ENCODE measurements at places on chromosomes 6 and 20.

DNA sequence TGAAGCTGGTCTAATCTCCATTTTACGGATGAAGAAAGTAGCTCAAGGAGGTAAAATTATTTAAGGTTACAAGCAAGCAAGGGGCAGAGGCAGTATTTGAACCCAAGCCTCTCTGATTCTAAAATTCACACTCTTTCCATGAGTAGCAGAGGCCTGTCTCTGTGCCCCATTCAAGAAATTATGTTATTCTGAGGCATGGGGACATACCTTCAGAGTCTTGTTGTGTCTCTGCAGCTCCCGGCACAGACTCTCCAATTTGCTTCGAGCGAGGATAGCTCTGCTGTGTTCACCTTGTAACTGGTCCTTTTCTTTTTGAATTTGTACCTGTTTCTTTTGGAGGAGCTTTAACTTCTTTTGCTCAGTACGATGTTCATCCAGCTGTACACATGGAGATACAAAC is 21.5 kb downstream of the TXLNB start:
- DNase-seq, result no peak

DNA sequence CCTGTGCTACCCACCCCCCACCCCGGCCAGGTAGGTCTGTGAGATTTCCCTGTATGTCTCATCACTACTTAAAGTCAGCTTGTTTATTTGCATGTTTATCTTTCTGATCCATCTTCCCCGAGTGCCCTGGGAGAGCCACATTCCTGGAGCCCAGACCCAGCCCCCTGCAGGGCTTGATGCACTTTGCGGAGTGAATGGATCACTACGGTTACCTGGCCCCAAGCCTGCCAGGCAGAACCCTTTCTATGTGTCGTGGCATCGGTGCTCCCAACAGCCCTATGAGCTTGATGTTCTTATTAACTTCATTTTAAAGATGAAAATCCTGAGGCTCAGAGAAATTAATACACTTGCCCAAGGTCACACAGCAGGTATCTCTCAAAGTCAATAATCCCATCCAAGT is 13.6 kb upstream of the SLCO4A1 start:
- DNase-seq, result no peak

- DNase-seq, result no peak
Observed at GRCh38 chr20:9112541-9113515, 43.9 kb downstream of the PLCB4 start.

- DNase-seq, result no peak
Observed at GRCh38 chr6:32867022-32867477, 13.1 kb downstream of the PSMB9 start.

- no peak for DNase-seq
Observed at GRCh38 chr20:38450412-38450975, 15.4 kb upstream of the SNHG17 start.

DNA sequence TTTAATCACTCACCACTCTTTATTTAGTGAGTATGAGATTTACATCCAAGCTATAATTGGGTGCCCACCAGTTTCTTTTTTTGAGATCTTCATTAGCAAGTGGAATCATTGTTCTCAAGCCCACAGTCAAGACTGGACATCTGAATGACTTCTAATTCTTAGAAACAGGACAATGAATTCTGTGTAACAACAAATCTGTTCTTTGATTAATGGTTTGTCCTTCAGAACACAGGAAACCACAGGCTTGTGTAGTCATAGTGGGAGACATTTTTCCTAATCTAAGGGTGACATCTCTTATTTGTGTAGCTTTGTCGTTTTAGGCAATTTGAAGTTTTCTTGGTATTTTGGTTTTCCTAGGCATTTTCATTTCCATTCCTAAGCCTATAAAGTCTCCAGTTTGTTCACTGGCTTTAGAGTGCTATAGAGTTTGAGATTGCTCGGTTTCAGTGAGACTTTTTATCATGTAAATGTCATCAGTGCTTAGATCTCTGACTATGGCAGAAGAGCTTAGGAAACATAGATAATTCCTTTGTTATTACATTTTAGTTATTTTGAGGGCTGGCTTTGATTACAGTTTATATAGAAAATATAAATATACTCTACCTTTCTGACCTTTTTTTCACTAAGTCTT is 903.9 kb upstream of the MAP3K7 start:
- DNase-seq, result no peak

DNA sequence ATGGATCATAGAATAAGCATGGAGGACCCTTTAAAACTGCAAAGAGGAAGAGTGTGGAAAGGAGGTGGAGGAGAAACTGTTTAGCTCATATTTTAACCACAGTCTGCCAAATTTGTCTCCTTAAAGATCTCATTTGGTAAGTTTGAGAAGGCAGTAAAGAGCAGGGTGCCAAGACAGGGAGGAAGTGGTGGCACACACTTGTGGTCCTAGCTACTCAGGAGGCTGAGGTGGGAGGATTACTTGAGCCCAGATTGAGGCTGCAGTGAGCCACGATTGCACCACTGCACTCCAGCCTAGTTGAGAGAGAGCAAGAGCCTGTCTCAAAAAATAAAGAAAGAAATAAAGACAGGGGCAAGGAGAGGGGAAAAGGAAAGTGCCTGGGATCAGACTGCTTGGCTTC is 16.8 kb upstream of the DCBLD1 start:
- no peak for DNase-seq

DNA sequence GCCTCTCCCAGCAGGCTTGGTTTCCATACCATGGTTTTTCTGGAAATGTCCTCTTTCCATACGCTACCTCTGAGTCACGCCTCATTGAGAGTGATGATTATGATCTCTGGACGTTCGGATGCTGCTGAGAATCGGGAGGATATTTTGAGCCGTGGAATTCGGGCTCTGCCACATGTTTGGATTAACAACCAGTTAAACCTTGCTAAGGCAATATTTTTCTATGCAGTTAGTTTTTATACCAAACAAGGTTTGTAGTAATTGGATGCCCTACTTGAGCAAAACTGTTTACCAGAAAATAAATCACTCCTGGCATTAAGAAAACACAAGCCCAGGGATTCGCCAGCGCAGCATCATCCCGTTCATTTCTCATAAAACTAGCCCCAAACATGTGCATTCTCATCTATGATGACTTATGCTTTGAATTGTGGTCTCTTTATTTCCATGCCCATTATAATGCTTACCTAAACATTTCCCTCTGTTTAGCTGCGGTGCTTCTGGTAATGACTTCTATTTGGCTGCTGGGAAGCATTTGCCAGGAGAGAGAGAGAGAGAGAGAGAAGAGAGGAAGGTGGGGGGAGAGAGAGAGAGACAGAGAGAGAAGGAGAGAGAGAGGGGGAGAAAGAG is 198.9 kb downstream of the CLIC5 start:
- DNase-seq, result no peak

DNA sequence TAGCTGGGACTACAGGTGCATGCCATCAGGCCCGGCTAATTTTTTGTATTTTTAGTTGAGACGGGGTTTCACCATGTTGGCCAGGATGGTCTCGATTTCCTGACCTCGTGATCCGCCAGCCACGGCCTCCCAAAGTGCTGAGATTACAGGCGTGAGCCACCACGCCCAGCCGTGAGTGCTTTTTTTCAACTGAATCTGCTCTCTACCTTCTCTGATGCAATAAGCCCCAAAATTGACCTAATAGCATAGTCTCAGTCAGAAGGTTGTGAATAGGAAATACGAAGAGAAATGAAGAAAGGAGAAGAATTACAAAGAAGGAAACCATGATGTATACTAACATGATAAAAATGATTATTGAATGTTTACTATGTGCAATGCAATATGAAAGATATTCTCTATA is 33.2 kb downstream of the BEND6 start:
- DNase-seq, result no peak

GRCh38 chr6:111669326-111669725 is 63.6 kb upstream of the TRAF3IP2 start:
- no peak for DNase-seq

DNA sequence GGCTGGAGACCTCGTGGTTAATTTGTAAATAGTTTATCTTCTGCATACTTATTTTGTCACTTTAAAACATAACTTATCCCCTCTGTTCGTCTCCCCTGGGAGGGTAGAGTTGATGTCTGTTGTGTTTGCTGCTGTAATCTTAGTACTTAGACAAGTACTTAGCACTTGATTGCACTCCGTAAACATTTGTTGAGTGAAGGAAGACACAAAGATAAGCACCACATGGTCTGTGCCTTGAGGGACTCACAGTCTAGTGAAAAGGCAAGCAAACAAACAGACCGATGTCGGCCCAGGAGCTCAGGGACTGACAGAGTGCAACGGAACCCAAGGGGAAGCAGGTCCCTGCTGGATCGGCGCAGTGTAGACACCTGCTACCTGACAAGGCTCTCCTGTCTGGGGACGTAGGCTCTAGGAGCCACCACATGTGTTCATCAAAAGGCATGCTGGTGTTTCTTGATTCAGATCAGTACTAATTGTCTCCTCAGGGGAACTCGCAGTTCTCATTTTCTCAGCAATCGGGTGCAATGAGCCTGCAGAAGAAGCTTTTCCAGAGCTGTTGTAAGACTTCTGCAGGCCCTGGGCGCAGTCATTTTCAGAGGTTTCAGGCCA is 31.4 kb downstream of the EDN3 start:
- DNase-seq, result no peak

GRCh38 chr6:1962201-1962600 is 283.2 kb downstream of the GMDS start:
- no peak for DNase-seq

DNA sequence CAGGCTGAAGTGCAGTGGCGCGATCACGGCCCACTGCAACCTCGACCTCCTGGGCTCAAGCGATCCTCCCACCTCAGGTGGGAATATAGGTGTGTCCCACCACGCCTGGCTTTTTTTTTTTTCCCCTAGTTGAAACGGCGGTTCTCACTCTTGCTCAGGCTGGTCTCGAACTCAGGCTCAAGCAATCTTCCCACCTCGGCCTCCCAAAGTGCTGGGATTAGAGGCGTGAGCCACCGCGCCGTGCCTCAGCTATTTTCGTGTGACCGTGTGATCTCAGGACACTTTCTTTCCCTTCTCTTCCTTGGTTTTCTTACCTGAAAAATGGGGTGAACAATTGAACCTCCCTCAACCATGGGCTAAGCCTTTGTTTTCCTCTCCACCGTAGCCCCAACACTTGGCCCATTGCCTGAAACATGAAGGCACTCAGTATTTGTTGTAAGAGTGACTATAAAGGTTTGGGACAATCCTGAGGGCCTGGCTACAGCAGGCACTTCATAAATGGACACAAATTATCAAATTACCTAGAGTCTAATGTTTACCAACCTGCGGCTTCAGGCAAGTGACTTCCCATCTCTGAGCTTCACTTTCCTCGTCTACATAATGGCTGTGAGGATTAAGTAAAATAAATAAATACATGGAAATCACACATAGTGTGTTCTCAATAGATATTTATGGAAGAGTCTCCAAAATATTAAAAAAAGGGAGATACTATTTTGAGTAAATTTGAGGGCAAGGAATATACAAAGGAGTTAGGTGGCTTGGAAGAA is 31.4 kb upstream of the ID1 start:
- DNase-seq, result no peak

DNA sequence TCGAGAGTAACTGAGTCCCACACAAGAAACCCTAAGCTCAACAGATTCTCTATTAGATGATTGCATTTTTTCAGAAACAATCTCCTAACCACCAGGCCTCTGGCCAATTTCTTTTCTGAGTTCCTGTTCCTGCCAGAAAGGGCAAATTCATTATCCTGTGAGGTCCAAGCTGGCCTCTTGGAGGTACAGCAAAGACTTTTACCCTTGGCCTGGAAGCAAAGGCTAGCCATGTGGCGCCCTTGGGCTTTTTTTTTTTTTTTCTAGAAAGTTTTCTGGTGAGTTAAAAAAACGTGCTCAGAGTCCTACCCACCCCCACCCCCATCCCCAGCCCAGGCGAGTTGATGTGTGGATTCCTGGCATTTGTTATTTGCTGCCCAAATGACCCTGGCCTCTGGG is 59.0 kb upstream of the EEF1A1 start:
- DNase-seq, result peak; percentile 44

- DNase-seq, result no peak
Observed at GRCh38 chr20:31984981-31985471, 17.1 kb downstream of the XKR7 start.

DNA sequence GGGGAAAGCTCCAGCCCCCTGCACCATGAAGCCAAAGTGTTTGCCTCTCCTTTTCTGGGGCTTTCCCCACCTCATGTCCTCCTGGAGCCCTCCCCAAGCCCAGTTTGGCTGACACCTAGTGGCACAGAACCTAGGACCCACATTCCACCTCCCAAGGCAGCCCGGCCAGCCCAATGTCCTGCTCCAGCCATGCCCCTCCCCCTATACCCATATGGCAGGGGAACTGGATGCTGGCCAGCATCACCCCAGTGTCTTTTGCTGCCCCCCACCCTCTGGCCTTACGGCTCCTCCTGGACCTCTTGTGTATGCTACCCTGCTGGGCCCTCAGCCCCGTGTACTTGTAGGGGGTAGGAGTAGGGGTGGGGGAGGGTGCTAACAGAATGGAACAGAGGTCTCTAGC is 170.1 kb downstream of the KIF6 start:
- no peak for DNase-seq

DNA sequence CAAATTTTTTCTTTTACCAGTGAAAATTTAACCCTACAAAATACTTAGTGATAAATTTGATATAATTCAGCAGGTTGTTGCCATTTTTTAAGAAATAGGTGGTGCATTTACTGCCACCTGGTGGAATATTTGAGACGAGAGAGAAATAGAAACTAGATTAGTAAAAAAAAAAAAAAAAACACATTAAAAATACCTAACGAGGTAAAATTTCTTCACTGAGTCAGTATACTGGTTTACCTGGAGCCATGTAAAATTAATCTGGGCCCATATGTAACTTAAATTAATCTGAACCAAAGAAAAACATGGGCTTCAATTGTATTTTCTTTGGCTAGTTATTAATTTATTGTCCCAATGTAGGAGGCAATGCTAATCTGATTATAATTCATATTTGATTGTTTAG is 520.8 kb downstream of the EPM2A start:
- peak; percentile 7 for DNase-seq

DNA sequence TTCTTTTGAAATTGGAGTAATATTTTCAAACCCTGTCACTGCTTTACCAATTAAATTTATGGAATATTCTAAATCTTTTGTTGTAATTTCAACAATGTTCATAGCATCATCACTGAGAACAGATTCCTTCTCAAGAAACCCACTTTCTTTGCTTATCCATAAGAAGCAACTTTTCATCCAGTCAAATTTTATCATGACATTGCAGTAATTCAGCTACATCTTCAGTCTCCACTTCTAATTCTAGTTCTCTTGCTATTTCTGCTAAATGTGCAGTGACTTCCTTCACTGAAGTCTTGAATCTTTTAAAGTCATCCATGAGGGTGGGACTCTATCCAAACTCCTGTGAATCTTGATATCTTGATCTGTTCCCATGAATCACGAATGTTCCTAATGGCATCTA is 132.4 kb downstream of the INSM1 start:
- DNase-seq, result no peak

GRCh38 chr20:18588574-18588933 is 700 bp downstream of the DTD1 start:
- DNase-seq, result no peak

Data from endothelial cell (in vitro differentiated cells).